Bronchial epithelial cell (primary cell): ENCODE measurements at places on chromosomes 2 and 18. TPM values are rescaled to one million over a fixed set of nuclear protein-coding genes. Genes with fewer than 3 reads are reported as not detected.

The PARD6G gene
- total RNA-seq, result 12.4 and 13.2 TPM in 2 replicates

The DSG1 gene
- total RNA-seq, result under 0.01 and 0.64 TPM in 2 replicates

The INPP1 gene
- total RNA-seq, result 7.9 and 11.3 TPM in 2 replicates

The RAX gene
- not detected in 2 replicates for total RNA-seq

The ZC3H8 gene
- total RNA-seq, result 7.9 and 11.5 TPM in 2 replicates

The TGFBRAP1 gene
- total RNA-seq, result 10.8 and 13.7 TPM in 2 replicates

The GPR35 gene
- 0.26 and 0.38 TPM in 2 replicates for total RNA-seq

The C2orf15 gene
- 0.90 and 1.1 TPM in 2 replicates for total RNA-seq

The SULT1C3 gene
- not detected in 2 replicates for total RNA-seq

The GPR39 gene
- total RNA-seq, result 7.1 and 10.0 TPM in 2 replicates
